DMS153 (cell line): ENCODE measurements at places on chromosomes 6 and 20.

- no peak for DNase-seq
Observed at GRCh38 chr6:3310703-3311102, 52.0 kb downstream of the PSMG4 start.

DNA sequence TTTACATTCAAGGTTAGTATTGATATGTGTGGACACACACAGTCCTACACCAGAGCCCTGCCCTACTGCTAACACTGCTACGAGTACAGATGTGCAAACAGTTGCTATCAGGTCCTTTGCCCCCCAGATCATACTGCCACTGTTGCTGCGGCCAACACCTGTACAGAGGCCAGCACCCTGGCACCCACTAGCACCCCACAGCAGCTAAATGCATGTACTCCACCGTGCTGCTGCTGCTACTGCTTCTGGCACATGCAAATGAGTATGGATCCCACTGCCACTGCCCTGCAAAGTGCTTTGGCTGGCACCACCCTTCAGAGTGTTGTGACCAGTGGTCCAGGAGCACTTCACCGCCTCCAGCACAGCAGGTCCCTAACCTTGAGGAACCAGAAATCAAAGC is 621.9 kb downstream of the GRIK2 start:
- DNase-seq = no peak

DNA sequence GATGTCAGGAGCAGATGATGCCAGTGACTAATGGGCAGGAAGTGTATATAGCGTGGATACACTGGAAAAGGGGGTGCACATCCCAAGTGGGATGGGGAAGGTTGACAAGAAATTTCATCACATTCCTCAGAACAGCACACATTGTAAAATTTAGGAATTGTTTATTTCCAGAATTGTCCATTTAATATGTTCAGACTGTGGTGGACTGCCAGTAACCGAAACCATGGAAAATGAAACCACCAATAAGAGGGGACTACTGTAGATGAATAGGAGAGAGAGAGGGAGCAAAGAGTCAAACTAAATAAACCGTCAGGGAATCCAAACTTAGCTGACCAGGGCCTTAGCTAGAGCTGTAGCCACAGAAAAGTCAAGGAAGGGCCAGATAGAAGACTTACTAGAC is 164.4 kb upstream of the PRDM1 start:
- no peak for DNase-seq

- no peak for DNase-seq
Observed at GRCh38 chr20:19354950-19355349, 142.5 kb downstream of the SLC24A3 start.

- DNase-seq = no peak
Observed at GRCh38 chr6:144816936-144817335, 531.8 kb downstream of the UTRN start.

- DNase-seq = peak; percentile 15
Observed at GRCh38 chr6:138765896-138766655, 7.5 kb upstream of the CCDC28A start.

- DNase-seq = no peak
Observed at GRCh38 chr6:169640351-169640852, 61.4 kb downstream of the WDR27 start.

DNA sequence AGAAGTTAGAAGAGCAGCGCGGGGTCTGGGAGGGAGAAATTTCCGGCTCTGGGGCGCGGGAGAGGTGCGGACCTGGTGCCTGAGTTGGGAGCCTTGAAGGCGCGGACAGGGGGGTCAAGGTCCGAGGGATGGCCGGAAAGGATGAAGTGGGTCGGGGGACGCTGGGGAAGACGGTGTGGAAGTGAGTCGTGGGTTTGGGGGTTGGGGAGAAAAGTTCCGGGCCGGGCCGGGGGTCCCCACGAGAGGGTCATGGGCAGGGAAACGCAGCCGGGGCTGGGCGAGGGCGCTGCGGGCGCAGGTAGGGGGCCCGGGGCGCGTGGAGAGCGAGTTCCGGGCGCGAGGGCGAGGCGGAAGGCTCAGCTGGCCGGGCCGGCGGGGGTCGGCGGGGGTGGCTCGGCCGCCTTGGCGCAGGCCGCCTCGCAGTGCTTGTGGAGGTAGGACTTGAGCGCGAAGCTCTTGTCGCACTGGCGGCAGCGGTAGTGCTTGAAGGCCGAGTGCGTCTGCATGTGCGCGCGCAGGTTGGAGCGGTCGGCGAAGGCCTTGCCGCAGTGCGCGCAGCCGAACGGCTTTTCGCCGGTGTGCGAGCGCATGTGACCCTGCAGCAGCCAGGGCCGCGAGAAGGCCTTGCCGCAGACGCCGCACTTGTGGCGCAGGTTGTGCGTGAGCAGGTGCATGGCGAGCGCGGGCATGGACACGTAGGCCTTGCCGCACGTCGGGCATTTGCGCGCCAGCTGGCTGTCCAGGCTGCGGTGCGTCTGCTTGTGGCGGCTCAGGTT is 10.5 kb upstream of the SRXN1 start:
- DNase-seq = no peak

- no peak for DNase-seq
Observed at GRCh38 chr6:61675734-61676133, 610.3 kb downstream of the KHDRBS2 start.

GRCh38 chr20:62355878-62356588 is 11.1 kb downstream of the LAMA5 start:
- DNase-seq = no peak

DNA sequence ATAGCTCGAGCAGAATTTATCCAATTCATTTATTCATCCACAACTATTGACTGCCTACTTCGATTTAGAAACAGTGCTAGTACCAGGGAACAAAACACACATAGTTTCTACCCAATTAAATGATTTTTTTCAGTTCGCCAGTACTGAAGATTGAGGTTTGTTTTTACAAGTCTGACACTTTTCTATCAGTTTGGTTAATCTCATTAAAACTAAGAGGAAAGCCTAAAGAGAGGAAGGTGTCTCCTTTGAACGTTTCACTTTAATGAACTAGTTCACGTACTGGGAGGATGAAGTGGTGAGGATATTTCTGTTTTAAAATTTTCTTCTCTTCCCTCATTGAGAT is 570 bp upstream of the ANKS1A start:
- DNase-seq = no peak

- DNase-seq = no peak
Observed at GRCh38 chr6:131846023-131846663, 38.3 kb downstream of the ENPP1 start.

DNA sequence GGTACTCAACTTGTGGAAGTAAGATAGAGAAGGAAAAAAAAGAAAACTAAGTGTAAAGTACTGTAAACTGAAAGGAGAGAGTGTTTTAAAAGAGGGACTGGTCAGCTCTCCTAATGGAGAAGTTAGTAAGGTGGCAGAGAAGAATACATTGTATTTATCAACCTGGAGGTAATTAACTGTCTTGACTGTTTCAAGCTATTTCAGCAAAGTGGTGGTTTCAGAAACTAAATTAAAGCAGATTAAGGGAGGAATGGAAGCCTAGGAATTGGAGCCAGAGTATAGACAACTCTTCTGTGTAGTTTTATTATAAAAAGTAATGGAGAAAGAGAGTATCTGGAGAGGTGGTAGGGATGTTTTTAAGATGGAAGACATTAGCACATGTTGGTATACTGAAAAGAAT is 2.7 kb upstream of the PHF10 start:
- DNase-seq = no peak

- no peak for DNase-seq
Observed at GRCh38 chr20:60310560-60311349, 352.5 kb downstream of the CDH26 start.

- peak; percentile 61 for DNase-seq
Observed at GRCh38 chr6:154615483-154616025, 105.1 kb upstream of the CNKSR3 start.

- no peak for DNase-seq
Observed at GRCh38 chr20:44041001-44041400, 126.3 kb downstream of the TOX2 start.

DNA sequence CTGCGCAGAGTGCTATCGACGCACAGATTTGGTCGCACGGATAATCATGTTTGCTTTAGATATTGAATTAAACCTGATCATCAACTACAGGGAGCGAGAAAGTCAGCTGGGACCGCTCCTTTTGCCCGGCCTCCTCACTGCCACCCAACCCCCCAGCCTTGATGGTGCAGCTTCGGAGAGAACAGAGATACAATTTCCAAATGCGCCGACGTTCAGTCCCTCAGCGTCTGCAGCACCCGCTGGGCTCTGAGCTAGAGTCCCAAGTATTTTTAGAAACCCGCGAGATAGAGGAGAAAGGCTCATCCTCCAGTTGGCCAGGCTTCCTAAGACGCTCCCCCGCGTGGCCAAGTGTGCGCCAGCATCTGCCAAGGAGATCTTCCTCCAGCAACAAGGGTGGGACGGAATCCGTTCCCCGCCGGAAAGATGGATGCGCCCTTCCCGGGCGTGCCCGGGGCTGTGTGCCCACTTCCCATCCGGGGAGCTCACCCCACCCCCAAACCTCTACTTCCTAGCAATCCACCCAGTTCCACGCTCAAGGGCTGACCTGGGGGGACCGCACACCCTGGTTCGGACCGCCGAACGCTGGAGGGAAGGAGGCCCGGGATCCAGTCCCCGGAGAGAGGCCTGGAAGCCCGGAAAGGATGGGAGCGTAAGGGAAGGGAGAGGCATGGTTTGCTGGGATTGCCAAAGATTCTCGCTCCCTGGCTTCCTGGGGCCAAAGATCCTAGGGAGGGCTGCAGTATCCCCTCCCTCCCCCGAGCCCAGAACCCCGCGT is 4.1 kb downstream of the NKX2-2 start:
- no peak for DNase-seq

DNA sequence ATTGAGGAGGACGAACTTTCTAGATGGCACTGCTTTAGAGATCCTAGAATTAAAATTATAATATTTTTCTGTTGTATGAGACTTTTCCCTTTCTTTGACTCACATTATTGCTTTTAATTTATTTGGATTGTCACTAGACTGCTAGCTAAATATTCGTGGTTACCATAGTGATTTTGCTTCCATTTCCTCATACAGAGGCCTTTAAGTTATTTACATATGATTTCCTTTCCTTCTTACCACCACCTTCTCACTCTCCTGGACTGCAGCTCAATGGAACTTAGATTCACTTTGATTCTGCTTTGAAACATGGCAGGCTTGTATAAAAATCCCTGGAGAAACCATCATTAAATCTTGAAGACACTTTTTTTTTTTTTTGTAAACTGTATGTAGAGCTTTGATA is 222.9 kb downstream of the LAMA2 start:
- no peak for DNase-seq

GRCh38 chr6:69665437-69665836 is 131.4 kb downstream of the LMBRD1 start:
- no peak for DNase-seq

DNA sequence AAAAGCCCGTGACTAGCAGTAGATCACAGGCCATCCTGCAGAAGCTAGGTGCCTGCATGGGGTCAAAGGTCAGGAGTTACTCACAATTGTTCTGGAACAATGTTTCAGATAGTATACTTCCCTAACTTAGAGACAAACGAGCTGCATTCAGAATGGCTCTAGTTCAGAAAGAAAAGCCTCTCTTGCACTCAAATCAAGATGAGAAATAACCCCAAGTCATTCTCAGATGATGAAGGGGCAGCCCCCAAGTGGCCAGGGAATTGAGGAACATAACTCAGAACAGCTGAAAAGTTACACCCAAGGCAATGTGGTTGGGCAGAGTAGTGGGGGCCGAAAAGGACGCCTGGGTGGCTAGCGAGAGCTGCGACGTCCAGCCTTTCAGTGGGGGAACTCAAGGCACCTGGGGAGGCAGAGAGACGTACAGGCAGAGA is 27.8 kb downstream of the FYN start:
- no peak for DNase-seq

DNA sequence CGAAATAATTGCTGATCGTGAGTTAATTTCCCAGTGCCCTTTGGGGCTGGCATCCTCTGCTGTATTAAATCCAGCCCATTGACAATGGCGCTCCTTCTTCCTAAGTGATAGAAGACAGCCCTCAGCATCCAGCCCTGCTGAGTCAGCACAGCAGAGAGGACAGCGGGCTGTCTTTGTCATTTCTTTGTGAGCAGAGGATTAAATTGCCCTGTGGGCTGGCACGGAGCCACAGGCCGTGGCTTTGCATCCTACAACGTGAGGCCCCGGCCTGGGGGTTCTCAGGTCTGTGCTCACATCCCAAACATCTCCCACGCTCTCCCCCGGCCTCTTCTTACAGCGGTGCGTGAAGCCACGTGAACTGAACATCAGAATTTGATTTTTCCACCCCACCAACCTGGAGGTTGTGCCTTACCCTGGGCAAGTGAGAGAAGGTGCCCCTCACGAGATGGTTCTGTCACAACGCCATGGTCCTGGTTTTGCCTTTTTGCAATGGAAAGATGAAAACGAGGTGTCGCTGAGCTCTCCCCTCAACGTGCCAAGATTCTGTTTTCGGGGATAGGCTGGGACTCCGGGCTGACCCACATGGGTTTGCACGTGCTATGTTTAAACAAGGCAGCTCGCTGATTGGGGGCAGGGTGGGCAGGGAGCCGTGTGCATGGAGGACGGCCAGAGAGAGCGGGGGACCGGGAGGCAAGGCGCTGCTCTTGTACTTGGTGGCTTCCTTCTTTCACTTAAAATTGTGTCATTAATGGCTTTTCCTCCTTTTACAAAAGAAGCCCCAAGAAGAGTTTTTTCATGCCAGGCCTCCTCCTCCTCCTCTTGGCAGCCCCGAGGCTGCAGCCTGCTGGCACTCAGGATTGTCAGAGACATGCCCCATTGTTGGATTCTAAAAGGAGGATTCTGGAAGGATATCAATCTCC is 19.5 kb downstream of the CDH4 start:
- no peak for DNase-seq

DNA sequence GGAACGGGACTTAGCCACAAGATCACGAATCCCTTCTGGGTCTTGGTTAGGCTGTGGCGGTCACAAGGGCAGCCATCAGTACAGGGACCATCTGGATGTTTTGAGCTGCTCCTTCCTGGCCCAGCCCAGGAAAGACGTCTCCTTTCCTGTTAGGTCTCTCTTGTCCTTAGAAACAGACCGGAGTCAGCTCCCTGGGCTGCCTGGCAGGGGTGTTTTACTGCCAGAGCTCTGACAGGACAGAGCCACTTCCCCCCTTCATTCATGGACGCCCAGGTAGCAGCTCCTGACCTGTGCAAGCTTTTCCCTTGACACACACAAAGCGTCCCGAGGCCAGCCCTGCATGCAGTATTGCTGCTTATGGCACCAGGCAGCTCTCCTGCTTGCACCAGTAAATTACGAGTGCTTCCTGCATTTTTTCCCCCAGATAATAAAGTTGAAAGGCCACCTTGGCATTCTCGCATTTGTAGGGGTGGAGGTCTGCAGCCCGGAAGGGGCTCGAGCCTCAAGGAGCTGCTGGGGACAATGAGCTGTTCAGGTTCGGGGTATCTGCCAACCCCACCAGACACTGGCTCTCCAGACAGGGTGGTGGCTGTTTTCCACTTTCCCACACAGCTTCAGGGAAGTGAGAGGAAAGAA is 87.4 kb downstream of the NOL4L start:
- no peak for DNase-seq
